ENCODE measurements at places on chromosomes 13 and 19.
A peak's percentile ranks its signal among the peaks of the same experiment; 100 is the strongest.

DNA sequence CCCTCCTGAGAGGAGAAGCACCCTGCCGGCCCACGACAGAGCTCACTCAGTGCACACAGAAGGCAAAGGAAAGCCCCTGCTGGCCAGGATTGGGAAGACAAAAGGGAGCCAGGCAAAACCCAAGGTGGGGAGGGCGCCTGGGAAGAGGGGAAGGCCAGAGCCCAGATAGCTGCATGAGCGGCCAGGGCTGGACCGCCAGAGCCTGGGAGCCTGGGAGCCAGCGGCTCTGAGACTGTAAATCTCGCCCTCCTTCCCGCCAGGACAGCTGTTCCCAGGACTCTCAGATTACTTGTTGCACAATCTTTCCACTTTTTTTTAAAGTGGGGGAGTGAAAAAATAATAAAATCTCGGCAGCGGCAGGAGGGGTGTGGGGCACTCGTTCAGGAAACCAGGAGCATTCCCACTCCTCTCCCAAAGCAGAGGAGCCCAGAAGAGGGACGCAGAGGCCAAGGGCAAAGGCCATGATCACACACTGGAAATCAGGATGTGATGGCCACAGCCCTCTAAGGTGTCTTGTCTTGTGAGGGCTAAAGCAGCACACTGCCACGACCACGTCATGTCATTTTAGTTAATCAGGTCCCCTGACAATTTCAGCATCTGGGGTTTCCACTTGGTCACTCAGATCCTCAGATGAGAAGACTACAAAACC is 19.6 kb upstream of the EPHX3 start:
- DNase-seq = no peak

DNA sequence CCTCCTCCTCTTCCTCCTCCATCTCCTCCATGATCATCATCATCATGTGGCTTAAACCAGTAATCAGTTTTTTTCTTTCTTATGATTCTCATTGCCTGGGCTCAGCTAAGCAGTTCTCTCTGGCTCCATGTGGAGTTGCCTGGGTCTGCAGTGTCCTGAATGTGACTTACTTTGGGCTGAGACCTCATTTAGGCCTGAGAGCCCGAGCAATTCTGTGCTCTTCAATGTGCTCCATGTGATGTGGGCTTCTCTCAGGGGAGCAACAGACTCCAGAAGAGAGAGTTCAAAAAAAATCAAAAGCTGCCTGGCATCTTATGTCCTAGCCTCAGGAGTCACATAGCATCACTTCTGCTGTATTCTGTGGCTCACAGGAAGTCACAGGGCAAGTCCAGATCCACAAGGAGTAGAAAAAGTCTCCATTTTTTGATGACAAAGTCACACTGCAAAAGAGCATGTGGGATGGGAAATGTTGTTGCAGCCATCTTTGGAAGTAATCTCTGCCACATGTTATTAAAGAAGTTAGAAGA is 128.7 kb downstream of the MAB21L1 start:
- no peak for DNase-seq

- DNase-seq = no peak
Observed at GRCh38 chr13:26074706-26075105, 22.9 kb upstream of the SHISA2 start.

DNA sequence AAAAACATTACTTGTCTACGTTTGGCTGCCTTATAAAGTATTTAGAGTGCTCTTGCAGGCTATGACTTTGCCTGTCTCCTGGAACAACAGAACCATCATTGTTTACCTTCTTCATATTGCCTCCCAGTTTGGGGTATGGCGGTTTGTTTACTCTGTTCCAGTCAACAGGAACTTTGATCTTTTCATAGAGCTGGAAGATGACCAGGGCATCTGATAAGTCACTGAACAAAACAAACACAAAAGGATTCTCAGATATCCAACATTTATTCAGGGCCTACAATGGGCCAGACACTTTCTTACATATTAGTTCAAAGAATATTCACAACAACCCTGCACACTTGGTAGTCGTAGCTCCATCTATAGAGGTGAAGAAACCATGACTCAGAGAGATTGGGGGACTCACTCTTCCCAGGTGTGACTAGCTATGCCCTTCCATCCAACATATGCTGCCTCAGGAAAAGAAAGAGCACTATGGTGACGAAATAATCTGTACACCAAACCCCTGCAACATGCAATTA is 38.4 kb upstream of the CPB2 start:
- no peak for DNase-seq

DNA sequence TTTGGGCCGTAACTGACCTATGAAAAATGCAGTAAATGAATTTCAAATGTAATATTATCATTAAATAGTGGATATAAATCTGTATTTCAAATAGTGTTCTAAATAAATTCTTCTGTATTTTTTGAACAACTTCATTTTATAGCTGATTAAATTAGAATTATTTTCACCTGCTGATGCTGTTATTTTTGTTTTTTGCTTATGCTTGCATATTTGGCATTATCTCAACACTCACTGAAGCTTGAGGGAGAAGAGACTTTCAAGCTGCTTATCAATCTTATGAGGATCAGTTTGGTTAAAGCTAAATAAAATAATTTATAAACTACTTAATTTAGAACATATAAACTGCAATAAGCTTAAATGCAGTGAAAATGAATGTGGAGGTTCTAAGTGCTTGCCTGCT is 251.3 kb upstream of the PCDH9 start:
- no peak for DNase-seq

DNA sequence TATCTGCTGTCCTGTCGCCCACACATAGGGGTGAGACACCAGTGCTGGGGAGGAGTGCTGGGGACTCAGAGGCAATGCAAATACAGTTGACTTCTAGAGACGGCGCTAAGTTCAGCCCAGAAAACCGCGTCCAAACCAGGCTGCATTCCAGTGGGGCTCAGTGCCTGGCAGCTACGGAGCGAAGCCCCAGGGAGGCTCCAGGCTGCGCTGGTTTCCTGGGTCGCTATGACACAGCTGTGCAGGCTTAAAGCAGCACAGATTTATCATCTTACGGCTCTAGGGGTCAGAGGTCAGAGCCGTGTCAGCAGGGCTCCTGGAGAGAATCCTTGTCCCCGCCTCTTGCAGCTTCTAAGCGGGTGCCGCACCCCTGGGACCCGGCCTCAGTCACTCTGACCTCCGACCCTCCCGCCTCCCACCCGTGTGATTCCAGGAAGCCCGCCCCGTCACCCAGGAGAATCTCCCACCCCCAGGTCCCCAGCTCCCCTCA is 61.6 kb downstream of the ANKRD10 start:
- no peak for DNase-seq

- DNase-seq = peak; percentile 57
Observed at GRCh38 chr13:33639626-33640080, 178.3 kb upstream of the RFC3 start.

- no peak for DNase-seq
Observed at GRCh38 chr19:30212574-30212973, 159.6 kb upstream of the ZNF536 start.

All from stimulated activated CD4-positive, alpha-beta T cell treated with anti-CD3 and anti-CD28 coated beads, Interleukin-2, amount 100 ng/mL, for 24 hours (primary cell).